ENCODE measurements at places on chromosomes 3 and 15.

- no peak for DNase-seq
These were observed 1.1 kb downstream of the NPTN start for GRCh38 chr15:73631915-73632669.

GRCh38 chr3:182451871-182452270 lies 341.4 kb upstream of the ATP11B start:
- DNase-seq: no peak

DNA sequence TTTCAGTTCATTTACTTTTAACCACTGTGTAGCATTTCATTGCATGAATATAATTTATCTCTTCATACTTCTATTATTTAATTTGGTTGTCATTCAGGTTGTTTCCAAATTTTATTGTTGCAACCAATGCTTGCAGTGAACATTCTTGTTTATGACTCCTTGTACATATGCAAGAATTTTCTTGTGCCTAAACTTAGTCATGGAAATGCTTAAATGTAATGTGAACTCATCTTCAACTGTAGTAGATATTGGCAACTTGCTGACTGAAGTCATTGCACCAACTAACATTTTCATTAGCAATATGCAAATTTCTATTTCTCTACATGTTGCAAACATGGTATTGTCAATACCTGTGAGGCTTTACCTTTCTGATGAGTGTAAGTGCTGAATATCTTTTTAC lies 26.7 kb downstream of the SIDT1 start:
- no peak for DNase-seq

- no peak for DNase-seq
These were observed 292.0 kb upstream of the SLCO3A1 start for GRCh38 chr15:91561371-91562100.

GRCh38 chr15:52559575-52559974 lies 9.3 kb downstream of the ARPP19 start:
- no peak for DNase-seq

DNA sequence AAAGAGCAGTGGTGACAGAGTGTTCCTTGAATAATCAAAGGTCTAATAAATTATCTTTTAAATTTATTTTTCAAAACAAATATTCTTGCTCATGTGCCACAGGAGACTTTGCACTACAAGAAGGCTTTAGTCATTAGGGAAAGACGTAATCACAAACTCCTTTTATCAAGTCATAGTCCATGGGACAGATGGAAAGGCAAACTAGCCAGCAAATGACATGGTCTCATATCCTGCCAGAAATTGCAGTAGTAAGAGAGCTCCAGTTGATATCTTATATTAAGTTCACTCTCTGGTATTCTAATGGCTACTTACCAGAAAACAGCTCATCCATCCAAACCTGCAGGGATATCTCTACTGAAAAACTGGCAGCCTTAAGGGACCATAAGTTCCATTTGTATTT lies 225.0 kb upstream of the TP63 start:
- DNase-seq: no peak

DNA sequence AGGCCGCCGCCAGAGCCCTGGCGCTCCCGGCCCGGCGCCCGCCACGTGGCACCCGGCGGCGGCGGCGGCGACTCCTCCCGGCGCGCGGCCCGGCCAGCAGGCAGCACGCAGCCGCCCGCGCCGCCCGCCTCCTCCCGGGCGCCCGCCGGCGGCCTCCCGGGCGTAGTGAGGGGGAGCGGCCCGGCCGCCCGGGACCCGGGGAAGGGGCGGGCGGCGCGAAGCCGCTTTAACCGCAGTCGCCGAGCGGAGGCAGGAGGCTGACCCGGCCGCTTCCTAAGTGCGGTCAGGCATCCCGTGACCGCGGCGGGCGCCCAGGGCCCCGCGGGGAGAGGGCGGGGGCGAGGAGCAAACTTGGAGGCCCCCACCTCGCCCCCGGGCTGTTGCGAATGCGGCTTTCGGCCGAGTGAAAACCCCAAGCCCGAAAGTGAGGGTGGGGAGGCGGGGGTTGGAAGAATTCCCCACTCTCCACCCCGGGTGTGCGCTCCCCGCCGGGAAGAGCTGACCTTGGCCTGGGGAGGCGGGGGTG lies 1.7 kb upstream of the HES1 start:
- DNase-seq: peak; percentile 22

GRCh38 chr3:81550415-81550814 lies 211.0 kb downstream of the GBE1 start:
- DNase-seq: no peak

GRCh38 chr15:65935391-65935790 lies 66.1 kb downstream of the RAB11A start:
- no peak for DNase-seq

- no peak for DNase-seq
These were observed 7.5 kb upstream of the RHO start for GRCh38 chr3:129520960-129521359.

- DNase-seq: peak; percentile 19
These were observed 65.6 kb downstream of the SLC6A6 start for GRCh38 chr3:14467814-14468620.

GRCh38 chr3:23840521-23840920 lies 34.8 kb downstream of the UBE2E1 start:
- DNase-seq: no peak

DNA sequence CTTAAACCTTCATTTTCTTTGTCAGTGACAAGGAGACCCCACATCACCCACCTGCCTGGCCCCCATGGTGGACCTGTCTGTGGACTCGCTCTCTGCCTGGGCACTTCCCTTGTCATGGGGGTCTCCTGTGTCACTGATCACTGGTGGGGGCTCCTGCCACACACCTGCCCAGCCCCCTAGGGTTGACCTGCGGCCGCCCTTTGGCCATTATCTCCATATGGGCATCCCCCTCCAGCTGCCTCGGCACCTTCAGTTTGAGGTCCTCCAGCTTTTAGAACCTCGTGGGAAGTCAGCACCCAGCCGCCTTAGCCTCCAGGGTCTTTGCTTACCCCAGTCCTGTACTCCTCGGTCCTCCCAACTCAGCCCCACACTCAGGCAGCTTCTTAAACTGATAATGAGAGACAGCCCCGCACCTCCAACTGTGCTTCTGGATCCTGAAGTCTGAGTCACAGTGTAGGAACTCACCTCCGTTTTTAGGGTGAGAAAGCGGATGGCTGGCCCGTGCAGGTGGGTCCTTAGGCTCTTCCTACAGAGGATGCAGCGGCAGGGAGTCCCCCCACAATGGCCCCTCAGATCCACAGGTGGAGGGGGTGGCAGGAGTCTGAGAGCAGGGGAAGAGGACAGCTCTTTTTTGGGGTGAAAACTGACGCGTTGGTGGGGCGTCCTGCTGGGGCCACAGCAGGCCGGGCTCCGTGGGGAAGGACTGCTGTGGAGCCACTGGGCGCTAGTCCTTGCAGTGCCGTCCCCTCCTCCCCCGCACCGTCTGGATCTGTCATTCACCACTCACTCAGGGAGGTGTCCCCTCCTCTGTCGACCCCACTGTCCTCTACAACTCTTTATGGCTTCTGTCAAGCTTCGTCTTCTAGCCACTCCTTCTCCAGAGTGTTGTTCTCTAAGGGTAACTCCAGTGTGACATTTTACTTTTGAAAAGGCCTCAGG lies 8.7 kb upstream of the PRR23E start:
- no peak for DNase-seq

DNA sequence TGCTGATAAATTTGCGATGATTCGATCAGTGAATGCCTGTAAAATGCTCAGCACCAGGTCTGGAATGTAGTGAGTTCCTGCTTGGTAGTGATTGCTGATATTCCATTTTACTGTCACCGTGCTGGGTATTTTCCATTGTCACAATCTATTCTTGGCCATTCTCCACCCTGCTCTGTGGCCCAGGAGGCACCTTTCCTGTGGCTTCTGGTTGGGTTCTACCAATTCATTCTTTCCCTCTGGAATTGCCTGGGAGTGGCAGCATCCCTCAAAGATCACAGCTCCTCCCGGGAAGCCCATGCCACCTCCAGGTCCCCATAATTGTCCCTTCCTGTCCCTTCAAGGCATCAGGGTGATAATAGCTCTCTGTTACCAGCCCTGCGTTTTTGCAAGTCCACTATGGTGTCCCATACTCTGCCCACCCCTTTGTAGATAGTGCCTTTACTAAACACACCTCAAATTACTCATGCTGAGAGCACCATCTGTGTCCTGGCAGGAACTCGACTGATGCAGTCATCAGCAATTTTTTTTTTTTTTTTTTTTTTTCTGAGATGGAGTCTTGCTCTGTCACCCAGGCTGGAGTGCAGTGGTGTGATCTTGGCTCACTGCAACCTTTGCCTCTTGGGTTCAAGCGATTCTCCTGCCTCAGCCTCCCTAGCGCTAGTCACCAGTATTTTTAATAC lies 177.8 kb upstream of the PROK2 start:
- no peak for DNase-seq
